ENCODE measurements at places on chromosomes 2 and 18.

DNA sequence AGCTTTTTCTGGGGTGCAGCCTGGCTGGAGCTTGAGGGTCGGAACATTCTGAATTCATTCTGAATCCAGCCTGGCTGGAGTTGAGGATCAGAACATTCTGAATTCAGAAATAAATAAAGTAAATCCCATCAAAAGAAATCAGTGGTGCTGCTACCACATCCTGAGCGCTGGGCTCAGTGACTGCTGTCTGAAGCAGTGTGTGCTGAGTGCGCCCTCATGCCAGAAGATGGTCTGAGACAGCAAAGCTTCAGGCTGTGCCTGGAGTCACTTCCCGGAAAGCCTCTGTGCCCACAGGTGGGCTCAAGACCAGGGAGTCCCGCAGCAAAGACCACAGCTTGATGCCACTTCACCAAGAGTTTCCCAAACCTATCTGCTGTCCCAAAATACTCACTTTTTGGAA, 187.9 kb downstream of the VAPA start:
- no peak for DNase-seq

- no peak for DNase-seq
Measured at GRCh38 chr2:54428108-54428831, 27.9 kb upstream of the SPTBN1 start.

DNA sequence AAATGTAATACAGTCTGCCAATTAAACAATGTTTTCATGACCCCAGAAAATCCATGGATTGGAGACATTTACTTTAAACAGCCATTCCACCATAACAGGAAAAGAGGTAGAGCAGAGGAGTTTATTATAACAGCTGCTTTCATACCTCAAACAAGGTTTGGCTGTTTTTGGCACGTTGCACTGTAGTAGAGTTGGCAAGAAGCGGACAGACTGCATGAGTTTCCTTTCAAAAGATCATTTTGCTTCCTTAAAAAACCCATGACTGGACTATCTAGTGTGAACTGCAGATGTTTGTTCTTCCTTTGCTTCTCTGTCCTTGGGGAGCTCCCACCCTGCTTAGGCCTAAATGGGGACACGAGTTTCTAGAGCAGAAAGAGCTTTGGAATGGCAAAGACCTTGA, 108.5 kb upstream of the THOC1 start:
- no peak for DNase-seq

GRCh38 chr2:16216558-16216945, 276.2 kb downstream of the MYCN start:
- DNase-seq: no peak

GRCh38 chr2:235496239-235496621, 2.4 kb downstream of the AGAP1 start:
- no peak for DNase-seq

- no peak for DNase-seq
Measured at GRCh38 chr18:70142001-70142400, 63.5 kb downstream of the RTTN start.

GRCh38 chr18:41237317-41237716, 717.7 kb upstream of the PIK3C3 start:
- no peak for DNase-seq

- DNase-seq: no peak
Measured at GRCh38 chr2:197972061-197972460, 167.7 kb downstream of the PLCL1 start.

GRCh38 chr2:64773461-64774118, 119.9 kb upstream of the SERTAD2 start:
- DNase-seq: no peak

GRCh38 chr2:29920130-29920577, 1.2 kb downstream of the ALK start:
- no peak for DNase-seq

DNA sequence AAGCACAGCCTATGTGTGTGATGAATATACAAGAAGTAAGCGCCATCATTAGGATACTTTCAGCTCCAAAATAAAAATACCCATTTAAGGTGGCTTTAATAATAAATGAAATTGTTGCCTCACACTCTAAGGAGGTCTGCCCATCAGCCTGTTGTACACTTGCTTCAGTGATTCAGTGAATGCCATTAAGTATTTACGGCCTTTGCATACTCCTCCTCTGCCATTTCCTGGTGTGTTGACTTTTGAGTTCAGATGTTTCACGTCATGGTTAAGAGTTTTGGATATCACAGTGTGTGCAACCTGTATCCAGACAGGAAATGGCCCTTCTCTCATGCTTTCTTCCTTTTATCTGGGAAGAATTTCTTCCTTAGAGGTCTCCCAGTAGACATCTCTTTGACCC, 38.6 kb upstream of the SNORC start:
- DNase-seq: no peak

- DNase-seq: no peak
Measured at GRCh38 chr2:760001-760400, 82.8 kb upstream of the TMEM18 start.

DNA sequence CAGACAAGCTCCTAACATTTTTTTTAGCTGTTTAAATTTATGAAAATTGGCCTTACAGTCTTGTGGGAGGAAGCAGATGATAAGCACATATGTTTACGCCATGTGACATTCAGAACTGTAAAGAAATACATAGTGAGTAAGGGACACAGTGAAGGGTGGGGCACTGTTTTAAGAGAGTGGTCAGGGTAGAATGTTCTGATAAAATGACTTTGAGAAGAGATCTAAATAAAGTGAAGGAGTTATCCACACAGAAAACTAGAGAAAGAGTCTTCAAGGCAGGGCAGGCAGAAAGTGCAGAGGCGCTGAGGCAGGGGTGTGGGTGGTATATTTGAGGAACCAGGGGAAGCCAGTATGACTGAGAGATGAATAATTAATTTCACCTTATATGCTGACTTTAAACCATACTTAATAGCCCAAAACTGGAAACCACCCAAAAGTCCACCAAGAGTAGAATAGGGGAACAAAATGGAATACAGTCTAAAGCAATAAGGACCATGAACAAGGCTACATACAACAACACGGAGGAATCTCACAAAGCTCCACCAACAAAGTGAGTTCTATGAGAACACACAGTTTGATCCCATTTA, 8.6 kb downstream of the MREG start:
- DNase-seq: no peak

- DNase-seq: no peak
Measured at GRCh38 chr2:146918280-146918679, 926.5 kb upstream of the ACVR2A start.

GRCh38 chr2:239201531-239201876, 199.3 kb downstream of the HDAC4 start:
- DNase-seq: no peak

GRCh38 chr2:55943466-55943865, 19.9 kb upstream of the EFEMP1 start:
- DNase-seq: no peak

GRCh38 chr18:31498574-31499524, 872 bp downstream of the DSG2 start:
- DNase-seq: no peak

- no peak for DNase-seq
Measured at GRCh38 chr2:233822781-233823730, 31.3 kb downstream of the HJURP start.

- no peak for DNase-seq
Measured at GRCh38 chr2:124301915-124302314, 276.8 kb downstream of the CNTNAP5 start.

DNA sequence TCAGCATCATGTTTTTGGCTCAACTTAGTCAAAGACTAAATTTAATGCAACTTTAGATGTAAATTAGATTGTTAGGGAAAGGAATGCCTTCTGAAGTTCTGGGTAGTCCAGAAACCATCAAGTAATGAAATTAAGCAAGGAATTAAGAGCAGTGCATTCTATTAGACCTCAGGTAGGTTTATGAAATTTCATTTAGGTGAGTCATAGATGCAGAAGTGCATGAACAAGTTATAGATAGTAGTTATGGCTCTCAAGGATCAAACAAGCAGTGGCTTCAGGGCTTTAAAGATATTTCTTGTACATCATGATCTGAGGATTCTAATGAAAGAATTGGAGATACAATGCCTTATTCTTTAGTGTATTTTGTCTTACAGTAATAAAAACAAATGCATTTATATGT, 25.4 kb upstream of the SPOPL start:
- no peak for DNase-seq

GRCh38 chr2:170521299-170521698, 193.8 kb upstream of the SP5 start:
- no peak for DNase-seq

DNA sequence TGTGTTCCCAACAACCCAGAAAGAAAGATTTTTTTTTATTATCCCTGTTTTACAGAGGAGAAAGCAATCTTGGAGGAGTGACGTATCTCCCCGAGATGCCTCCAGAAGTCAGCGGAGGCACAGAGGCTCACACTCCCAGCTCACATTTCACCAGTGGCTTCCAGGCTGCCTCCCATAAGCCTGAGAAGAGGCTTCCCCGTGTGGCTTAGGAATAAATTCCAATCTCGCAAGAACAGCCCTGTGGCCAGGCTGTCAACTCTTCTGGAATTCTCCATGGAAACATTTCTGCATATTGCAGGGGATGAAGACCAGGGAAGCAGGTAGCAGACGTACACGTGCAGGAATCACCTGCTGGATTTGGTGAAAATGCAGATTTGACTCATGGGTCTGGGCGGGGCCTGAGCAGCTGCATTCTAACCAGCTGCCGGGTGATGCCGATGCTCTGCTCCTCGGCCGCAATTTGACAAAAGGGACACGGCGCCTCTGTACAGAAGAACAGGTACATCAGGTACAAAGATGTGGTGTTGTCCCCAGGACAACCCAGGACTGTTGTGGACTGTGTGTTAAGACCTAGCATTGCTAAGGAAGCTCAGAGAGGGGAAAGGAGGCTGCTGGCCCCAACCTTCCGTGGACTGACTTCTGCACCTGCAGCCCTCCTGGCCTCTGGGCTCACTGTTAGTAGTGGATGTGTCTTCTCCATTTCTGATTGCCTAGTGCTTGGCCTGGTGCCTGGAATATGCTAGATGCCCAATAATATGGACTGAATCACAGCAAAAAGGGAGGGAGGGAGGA, 114.2 kb upstream of the ID2 start:
- DNase-seq: no peak

- DNase-seq: no peak
Measured at GRCh38 chr18:58536534-58537271, 92.2 kb downstream of the ALPK2 start.

DNA sequence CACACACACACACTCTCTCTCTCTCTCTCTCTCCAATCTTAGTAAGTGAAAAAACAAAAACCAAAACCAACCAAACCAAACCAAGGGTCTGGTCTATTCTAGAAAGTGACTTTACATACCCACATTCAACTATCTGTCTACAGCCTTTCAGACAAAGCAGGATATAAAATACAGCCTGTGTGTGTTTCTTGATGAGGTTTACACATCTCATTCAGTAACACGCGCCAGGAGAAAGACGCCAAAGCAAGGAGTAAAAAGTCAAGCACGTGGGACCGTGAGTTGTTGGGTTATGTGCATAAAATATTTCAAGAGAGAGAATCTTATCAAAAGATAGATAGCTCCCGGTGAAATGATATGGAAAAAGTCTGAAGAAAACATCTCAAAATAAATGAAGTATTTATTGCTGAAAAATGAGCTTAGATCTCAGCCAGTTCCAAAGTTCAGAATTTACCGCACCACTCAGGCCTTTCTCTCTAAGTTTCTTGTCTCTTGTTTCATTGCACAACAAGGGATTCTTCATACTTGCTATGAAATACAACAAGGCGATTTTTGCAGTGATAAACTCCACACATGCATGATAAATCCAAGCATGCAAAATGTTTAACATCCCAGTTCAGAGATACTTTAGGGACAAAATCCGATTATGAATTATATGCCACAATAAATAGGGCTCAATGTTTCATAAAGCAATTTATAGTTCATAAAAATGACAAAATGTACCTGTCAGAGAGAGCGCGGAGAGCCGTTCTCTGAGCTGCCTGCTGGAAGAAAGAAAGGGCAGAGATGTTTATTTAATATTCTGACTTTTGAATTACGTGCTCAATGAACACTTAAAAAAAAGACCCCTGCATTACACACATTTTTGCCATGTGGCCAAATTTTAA, 159.3 kb upstream of the REV1 start:
- DNase-seq: no peak

- DNase-seq: no peak
Measured at GRCh38 chr18:76823587-76824011, 1.2 kb downstream of the ZNF236 start.

GRCh38 chr2:173205375-173205774, 129.7 kb downstream of the MAP3K20 start:
- DNase-seq: no peak

DNA sequence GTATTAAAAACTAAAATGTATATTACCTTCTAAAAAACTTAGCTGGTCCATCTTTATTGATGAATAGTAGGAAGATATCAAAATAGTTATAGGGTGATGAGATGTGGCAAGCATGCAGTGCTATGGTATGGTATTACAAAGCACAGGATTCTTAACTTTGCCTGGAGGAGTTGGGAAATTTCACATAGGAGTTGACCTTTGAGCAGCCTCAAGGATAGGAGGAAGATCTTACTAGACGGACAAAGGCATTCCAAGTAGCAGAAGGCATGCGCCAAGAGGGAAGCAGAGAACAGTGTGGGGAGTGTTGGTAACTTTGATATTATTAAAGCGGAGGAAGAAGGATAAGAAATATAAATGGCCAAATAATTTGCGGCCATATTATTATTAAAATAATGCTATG, 60.0 kb downstream of the TTC21B start:
- no peak for DNase-seq

DNA sequence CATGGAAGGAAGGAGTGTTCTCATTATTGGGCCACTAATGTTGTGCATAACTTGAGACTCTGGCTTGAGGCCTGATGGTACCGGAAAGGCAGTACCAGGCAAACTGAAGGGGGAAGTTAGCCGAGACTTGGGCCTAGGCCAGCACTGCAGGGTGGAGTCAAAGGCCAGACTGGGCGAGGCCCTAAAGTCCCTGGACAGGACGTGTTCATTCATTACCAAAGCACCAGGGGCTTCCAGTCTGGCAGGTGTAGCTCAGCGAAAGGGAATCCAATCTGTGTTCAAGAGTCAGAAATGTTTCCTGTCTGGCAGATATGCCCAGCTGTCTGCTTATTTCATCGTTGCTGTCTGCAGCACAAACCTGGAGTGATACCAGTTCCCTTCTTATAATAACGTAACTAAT, 4.7 kb upstream of the ITSN2 start:
- no peak for DNase-seq

DNA sequence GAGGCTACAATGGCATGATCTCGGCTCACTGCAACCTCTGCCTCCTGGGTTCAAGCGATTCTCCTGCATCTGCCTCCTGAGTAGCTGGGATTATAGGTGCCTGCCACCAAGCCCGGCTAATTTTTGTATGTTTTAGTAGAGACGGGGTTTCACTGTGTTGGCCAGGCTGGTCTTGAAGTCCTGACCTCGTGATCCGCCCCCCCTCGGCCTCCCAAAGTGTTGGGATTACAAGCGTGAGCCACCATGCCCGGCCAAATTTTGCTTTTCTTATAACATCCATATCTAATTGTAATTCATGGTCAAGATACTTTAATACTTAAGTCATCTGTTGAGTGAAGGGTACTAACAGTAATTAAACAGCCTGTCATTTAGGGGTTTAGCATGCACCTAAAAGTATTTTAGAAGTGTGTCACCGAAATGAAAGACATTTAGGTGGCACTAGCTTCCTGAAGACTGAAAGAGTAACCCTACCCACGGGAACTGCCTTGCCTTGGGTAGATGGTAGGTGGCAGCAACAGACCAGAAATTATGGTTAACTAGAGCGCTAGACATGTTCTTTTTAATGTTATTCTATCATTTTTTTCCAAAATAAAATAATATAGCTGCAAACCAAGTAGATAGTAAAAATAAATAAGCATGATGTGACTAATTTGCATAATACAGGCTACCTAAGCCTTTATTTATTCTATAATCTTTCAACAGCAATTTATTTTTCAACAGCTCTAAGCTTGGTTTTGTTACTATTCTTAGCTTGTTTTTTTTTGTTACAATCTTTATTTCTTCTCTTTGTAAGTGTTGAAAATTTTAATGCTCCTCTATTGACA, 8.6 kb upstream of the ACYP2 start:
- no peak for DNase-seq

All from stimulated activated CD4-positive, alpha-beta T cell treated with anti-CD3 and anti-CD28 coated beads, TNF-alpha, amount 100 ng/mL, for 4 hours (primary cell).